Spinal cord (tissue), 10 donors: ENCODE measurements at places on chromosomes 13 and 19. TPM values are rescaled to one million over a fixed set of nuclear protein-coding genes. Genes with fewer than 3 reads are reported as not detected.
A peak's percentile ranks its signal among the peaks of the same experiment; 100 is the strongest.

The TNNI3 gene
- 3.4 TPM for total RNA-seq

The ANKRD24 gene
- total RNA-seq, result 2.8 TPM

The NPAS1 gene
- 1.0 TPM for total RNA-seq

The PPM1N gene
- 1.5 TPM for total RNA-seq

The ENOX1 gene
- 19.1 TPM for total RNA-seq

The SIAH3 gene
- total RNA-seq, result 3.5 TPM

The MCEMP1 gene
- total RNA-seq, result not detected

The ZIC2 gene
- 75.9 TPM for total RNA-seq

- no peak for DNase-seq
These were observed 69.1 kb downstream of the SOX1 start for GRCh38 chr13:112136095-112136494.

DNA sequence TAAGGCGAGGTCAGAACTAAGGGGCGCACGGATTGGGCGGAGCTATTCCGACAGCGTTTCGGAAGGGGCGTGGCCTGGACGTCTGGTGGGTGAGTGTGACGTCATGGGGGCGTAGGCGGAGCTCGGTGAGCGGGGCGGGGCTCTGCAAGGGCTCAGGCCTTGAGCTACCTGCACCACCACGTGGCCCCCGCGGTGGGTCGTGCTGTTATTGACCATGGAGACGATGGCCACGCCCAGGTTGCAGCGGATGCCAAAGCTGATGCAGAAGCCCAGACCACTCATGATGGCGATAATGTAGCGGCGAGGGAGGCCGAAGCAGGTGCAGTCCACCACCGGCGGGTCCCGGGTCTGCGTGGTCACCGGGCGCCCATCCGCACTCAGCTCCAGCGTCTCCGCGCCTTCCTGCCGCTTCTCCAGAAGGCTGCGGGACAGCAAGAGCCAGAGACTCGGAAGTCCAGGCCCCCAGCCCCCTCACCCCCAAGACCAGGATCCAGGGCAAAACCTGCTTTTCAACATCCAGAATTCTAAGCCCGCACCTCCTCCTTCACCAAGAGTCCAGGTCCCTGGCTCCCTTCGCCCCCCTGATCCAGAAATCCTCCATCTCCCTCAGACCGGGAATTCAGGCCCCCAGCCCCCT lies 4.8 kb downstream of the SLC17A7 start:
- DNase-seq, result no peak

- DNase-seq, result peak; percentile 4
These were observed 171.5 kb upstream of the SLITRK6 start for GRCh38 chr13:85970727-85971126.

GRCh38 chr13:62088165-62088564 lies 672.5 kb upstream of the PCDH20 start:
- no peak for DNase-seq

GRCh38 chr19:2333807-2334211 lies 5.3 kb downstream of the SPPL2B start:
- DNase-seq, result no peak

DNA sequence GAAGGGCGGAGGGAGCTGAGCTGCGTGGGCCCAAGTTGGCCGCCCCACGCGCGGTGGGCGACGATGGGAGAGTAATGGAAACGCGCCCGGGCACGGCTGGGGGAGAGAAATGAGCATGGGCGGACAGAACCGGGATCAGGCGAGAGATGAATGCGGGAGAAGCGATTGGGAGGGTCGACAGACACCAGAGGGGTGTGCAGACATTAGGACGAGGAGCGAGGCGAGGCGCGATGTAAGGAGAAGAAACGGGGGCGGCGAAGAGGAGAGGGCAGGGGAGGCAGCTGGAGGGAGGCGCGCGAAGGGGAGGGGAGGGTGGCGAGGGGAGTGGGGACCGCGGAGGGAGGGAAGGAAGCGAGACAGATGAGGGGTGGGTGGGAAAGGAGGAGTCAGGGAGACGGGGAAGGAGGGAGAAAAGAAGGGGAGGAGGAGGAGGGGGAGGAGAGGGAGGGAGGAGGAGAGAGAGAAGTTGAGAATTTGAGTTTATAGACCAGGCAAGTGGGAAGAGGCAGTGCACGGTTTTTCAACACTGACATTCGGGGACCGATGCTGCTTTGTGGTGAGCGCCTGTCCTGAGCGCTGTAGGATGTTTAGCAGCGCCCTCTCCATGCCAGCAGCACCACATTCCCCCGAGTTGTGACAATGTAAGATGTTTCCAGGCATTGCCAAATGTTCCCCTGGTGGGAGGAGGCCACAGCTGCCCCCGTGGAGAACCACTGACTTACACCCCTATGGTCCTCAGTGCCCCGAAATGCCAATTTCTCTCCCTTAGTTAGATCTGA lies at the start of gene SHISA7:
SHISA7 (minus strand) TSS at position 256 of the 779 bp plus-strand sequence. CDS start 437 bp downstream, outside the sequence.
- DNase-seq, result peak; percentile 68

GRCh38 chr13:54301085-54301484 lies 1272.5 kb downstream of the OLFM4 start:
- DNase-seq, result no peak

GRCh38 chr13:21909331-21909730 lies 238.5 kb downstream of the FGF9 start:
- no peak for DNase-seq

GRCh38 chr19:2962018-2962670 lies 15.2 kb upstream of the TLE6 start:
- peak; percentile 95 for DNase-seq

GRCh38 chr19:38273499-38273898 lies 9.1 kb downstream of the SPINT2 start:
- no peak for DNase-seq

- DNase-seq, result peak; percentile 39
These were observed 505 bp downstream of the ZSWIM4 start for GRCh38 chr19:13795595-13796300.

DNA sequence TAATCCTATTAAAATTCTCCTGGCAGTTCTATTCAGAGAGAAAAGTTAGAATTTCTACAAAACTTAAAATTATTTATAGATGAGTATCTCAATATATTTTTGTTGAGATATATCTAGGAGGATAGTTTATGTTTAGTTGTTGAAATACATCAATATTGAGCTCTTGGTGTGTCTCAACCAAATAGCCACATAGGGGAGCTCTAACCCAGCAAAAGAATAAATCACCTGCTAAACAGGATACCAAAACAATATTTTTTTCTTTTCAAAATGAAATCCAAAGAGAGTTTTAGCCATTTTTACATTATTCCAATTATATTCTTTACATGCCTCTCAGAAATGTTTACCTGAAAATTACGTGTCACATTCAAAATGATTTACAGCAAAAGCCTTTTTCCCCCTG lies 954.7 kb downstream of the SLITRK6 start:
- DNase-seq, result no peak

DNA sequence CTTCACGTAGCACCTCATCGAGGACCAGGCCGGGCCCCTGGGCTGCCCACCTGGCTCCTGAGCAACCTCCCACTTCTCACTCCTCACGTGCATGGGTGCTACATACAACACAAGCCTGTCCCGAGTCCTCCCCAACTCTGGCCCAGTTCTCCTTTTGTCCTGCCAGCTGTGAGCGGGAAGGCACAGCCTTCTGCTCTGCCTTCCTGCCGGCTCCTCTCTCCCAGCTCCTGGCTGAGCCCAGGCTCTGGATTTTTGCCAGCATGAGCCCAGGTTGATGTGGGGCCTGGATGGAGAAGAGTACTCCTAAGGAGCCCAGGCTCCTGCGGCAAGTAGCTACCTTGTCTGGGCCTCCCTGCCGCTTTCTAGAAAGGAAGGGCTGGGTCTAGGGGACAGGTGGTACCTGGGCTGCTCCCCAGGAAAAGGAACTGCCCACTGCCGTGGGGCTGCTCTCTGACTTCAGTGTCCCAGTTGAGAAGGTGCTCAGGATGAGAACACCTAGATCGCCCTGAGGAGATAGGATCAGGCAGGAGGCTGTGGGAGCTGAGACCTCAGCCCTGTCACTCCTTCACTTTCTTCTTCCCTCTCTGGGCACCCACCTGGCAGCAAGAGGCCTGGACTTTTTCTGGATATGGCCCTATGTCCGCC lies 23.6 kb downstream of the LYL1 start:
- DNase-seq, result peak; percentile 72

DNA sequence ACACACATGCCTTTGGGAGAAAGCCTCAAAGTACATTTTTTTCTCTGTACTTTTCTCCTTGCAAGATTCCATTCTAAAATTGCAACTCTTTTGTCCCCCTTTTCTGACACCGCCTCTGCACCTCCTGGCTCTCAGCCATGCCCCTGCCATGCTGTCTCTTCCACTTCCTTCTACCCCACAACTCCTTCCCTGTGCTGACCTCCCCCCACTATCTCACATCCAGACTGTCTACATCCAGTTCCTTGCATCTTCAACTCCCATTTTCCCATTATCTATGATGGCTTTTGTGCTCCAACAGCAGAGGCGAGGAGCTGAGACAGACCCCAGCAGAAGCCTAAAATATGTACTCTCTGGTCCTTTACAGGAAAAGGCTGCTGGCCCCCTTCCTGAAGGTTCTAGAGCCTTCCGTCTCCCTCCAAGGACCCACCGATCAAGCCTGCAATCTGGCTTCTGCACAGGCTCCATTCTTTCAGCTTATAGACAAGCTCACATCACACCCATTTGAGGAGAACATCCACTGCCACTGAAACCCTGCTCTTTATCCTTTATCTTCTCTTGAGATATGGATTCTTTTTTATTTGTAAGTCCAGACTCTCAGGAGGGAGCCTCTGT lies 50.2 kb downstream of the RFX2 start:
- no peak for DNase-seq
